CD4-positive, alpha-beta T cell (primary cell): ENCODE measurements at places on chromosomes 4 and X.

DNA sequence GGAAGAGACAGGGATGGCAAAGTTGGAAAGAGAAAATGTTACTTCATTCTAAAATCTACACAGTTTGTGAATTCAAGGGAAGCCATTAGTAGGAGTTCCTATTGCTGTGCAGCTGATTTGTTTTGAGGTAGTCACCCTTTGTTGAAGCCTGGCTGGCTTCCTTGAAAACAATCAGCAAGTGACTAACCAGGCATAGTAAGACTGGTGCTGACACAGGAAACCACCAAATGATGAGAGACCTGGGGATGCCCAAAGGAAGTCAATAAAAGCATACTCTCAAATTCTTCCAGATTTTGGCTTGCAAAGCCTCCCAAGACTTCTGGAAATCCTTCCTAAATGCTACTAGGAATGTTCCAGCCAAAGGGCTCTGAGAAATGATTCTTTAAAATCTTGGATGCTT is 23.9 kb upstream of the PRDM8 start:
- DNase-seq: peak; percentile 72

DNA sequence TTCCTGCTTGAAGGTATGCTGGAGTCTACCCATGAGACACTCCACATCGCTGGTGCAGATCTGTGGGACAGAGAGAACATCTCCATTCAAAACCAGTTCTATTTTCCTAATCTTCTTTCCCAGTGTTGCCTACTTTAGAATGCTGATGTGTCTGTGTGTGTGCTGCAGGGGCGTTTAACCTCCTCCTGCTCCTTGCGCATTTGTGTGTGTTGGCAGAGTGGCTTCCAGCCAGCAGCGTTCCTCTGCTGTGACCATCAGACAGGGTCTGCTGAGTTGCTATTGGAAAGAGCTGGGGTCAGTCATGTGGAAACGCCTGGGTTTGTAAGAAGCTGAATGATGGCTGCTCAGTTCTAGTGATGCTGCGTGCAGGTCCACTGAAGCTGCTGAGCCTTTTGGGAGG is 223.6 kb downstream of the RBMX2 start:
- DNase-seq: no peak

DNA sequence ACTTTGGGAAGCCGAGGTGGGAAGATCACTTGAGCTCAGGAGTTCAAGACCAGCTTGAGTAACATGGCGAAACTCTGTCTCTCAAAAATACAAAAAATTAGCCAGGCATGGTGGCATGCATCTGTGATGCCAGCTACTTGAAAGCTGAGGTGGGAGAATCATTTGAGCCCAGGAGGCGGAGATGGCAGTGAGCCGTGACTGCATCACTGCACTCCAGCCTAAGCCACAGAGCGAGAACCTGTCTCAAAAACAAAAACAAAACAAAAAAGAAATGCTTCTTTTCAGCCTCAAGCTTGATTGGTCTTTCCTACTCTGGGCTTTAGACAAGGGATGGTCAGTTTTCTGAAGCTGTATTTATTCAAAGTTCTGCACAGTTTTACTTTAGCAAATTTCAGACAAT is 15.8 kb upstream of the DHRSX start:
- DNase-seq: no peak

- no peak for DNase-seq
Observed at GRCh38 chr4:19677211-19677610, 574.5 kb upstream of the SLIT2 start.

DNA sequence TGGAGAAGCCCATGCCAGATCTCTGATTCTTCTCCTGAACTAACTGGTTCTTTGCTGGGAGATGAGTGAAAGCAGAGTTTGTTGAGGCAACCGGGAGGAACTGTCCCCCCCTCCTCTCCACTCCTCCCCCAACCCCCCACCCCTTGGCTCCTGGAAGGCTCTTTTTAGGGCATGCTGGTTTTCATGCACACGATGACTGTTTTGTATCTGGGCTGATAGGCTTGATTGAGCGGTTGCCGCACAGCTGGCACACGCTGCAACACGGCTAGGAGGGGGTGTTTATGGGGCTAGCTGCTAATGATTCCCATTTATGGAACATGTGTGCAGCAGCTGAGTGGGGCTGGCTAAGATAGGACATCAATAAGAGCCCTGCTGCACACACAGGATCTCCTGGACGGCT is 137.2 kb downstream of the SMIM20 start:
- DNase-seq: no peak

DNA sequence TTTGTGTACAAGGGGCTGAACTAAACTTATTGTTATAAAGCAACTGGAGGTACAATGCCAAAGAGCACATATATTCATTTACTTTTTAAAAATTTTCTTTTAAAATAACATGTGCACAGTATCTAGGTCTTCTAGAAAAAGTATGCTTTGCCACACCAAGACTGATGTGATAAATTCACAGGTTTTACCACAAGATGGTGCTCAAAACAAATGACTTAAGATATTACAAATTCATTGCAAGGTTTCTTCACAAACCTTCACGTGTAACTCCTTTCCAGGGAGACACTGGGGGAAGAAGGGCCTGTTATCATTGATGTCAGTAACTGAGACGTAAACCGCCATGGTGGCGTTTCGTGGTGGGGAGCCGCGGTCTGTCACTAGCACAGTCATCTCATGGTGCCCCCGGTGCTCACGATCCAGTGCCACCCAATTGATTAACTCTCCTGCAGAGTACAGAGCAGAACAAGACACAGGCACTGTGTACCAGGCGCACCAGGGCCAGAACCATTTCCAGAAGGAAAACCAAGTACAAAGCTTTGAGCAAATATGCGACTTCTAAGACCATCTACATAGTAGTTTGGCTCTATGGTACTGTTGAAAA is 162.2 kb downstream of the DCHS2 start:
- no peak for DNase-seq

DNA sequence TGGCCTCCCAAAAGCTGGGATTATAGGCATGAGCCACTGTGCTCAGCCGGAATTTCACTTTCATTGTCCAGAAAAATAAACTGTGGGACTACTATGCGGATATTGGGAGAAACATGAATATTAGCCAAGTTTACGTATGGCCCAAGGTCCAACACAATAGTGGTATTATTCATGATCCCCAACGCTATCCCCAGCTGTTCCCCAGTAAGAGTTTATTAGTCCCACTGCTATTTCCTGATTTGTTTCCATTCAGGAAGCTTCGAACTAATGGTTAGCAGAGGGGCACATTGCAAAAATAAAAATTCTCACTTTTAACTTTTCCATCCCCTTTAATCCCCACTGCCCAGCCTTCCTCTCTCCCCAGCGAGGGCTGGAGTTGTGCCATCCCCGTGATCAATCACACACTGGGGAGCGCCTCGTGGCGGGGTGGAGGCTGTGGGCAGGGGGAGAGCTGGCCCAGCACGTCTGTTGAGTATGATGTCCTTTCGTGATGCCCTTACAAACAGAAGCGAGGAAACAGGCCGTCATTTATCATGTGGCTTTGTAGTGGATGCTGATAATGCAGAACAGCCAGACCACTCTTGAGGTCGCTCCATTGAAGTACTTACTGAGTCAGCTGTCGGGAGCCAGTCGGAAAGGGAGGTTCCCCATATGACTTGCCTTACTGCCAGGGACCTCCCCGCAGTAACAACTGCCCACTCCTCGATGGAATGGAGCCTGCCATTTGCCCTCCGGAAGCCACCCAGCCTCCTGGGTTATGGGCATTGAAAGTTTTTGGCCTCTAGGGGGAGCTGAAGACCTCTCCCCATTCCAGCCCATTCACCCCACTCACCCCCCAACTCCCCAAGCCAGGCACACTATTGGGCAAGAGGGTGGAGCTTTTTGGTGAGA is 117.0 kb downstream of the KDR start:
- no peak for DNase-seq

DNA sequence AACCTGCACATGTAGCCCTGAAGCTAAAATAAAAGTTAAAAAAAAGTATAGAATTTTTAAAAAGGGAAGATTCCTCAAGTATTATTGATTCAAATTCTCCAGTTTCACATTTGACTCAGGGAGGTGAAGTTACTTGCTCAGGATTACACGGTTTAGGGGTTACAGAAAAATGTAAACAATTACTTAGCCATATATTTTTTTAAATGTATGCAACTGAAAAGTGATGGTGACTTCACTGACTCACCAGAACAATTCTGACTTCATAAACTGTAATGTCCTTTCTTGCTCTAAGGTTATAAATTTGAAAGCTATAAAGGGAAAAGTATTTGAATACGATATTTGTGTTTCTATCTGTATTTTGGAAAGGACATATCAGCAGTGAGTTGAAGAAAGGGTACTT is 371.2 kb downstream of the SPRY1 start:
- DNase-seq: no peak

DNA sequence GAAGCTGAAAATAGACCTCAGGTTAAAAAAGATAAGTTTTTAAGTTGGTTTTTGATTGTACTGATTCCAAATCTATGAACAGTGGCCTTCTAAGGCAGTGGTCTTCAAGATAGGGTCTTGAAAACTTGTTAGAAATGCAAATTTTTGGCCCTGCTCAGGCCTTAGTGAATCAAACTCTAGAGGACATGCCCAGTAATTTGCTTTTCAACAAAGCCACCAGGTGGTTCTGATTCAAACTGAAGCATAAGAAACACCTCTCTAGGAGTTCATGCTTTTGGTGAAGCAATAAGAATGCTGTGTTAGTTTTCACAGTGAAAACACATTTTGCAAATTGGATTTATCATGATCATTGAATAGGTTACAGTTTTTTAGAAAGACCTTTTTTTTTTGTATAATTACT is 1849.4 kb upstream of the AGA start:
- no peak for DNase-seq

GRCh38 chr4:11480683-11481082 is 52.0 kb upstream of the HS3ST1 start:
- DNase-seq: peak; percentile 44

- no peak for DNase-seq
Observed at GRCh38 chrX:115233497-115234455, at the start of gene LRCH2. TSS of gene LRCH2 (minus strand) at chrX:115234096. CDS start at chrX:115234041, 55 bp downstream.

- no peak for DNase-seq
Observed at GRCh38 chr4:98522636-98523395, 135.6 kb downstream of the TSPAN5 start.

GRCh38 chr4:158172261-158173258 is at the start of gene GASK1B:
TSS of gene GASK1B (minus strand) at chr4:158173025. CDS start at chr4:158171375, 1,650 bp downstream.
- DNase-seq: no peak

- DNase-seq: no peak
Observed at GRCh38 chr4:107564326-107564725, 155.7 kb downstream of the PAPSS1 start.

DNA sequence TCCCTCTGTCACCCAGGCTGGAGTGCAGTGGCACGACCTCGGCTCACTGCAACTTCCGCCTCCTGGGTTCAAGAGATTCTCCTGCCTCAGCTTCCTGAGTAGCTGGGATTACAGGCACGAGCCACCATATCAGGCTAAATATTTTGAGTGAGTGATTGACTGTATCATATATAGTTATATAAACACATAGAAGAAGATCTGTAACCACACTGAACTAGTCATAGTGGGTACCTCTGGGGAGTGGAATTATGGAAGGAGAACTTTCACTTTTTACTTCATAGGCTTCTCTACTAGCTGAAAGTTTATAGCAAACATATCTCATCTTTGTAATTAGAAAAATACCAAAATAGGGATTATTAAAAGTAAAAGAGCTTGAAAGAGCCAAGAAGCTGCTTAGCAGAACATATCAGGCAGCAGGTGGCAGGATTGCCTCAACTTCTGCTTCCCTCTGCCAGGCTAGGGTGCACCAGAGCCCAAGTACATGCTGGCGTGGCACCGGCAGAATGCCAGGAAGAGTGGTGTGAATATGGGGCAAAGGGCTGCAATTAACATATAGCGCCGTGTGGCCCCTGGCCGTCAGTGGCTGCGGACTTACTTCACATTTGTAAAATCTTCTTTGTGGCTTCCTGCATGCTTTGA is 39.5 kb upstream of the CD40LG start:
- DNase-seq: peak; percentile 50

DNA sequence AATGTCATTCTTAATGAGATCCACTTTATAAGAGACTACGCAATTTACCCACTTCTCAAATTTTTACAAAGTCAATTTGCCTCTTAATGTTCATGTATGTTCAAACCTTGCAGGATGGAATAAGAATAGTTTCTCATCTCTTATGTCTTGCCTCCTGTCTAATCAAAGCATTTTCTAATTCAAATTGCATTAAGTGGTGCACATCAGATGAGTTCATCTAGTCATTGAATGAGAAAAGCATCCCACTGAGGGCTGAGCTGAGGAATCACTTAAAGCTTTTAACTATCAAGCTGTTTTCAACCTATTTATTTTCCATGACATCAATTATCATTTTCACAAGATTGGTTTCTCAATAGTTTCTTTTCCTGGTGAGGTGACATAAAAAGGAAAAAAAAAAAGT is 1964.0 kb downstream of the PCDH7 start:
- DNase-seq: no peak

GRCh38 chr4:84401701-84402306 is 97.3 kb downstream of the NKX6-1 start:
- no peak for DNase-seq

GRCh38 chrX:22389556-22390179 is 117.0 kb downstream of the CBLL2 start:
- no peak for DNase-seq

GRCh38 chr4:10438924-10439323 is 18.3 kb downstream of the ZNF518B start:
- DNase-seq: no peak

DNA sequence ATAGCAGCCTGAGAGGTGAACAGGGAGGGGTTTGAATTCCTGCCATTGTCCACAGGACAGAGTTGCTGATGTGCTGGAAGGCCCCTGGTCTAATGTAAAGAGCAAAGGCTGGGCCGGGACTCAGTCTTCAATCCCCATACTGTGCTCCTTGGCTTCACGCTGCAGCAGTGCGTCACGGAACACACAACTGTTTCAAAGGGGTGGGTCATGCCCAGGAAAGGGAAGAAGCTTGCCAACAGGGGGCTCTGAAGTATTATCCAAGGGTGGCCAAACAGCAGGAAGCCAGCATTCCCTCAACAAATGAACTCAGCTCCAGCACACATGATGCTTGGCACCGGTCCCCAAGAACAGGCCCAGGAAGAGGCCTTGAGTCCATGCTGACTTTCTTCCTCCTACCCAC is 122.5 kb downstream of the NFKB1 start:
- DNase-seq: no peak

GRCh38 chrX:14897042-14897441 is 23.8 kb downstream of the MOSPD2 start:
- DNase-seq: no peak

DNA sequence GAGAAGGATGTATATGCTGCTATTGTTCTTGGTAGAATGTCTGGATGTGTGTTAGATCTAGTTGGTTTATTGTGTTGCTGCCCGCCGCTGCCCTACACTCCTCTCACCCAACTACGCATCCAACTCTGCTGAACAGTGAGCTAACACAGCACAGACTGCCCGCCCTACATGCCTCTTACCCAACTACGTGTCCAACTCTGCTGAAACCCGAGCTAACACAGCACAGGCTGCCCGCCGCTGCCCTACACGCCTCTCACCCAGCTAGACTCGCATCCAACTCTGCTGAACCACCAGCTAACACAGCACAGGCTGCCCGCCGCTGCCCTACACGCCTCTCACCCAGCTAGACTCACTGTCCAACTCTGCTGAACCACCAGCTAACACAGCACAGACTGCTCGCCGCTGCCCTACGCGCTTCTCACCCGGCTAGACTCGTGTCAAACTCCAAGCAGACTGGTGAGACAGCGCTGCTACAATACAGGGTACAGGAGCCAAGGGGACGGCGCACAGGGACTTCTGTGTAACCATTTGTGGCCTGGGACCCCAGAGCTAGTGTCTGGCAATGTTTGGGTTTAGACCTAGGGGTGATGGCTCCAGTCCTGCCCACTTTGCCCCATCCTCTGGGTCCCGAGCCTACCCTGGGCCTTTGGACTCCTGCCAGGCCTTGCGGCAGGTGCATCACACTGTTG is 11.6 kb upstream of the CTBP1 start:
- DNase-seq: no peak

GRCh38 chr4:154084864-154085263 is 296.0 kb upstream of the SFRP2 start:
- no peak for DNase-seq

GRCh38 chr4:147844781-147845180 is 112.9 kb downstream of the ARHGAP10 start:
- DNase-seq: no peak
